ENCODE measurements at places on chromosomes 7 and 10.

GRCh38 chr7:28180031-28180363 lies 598 bp downstream of the JAZF1 start:
- DNase-seq: no peak

DNA sequence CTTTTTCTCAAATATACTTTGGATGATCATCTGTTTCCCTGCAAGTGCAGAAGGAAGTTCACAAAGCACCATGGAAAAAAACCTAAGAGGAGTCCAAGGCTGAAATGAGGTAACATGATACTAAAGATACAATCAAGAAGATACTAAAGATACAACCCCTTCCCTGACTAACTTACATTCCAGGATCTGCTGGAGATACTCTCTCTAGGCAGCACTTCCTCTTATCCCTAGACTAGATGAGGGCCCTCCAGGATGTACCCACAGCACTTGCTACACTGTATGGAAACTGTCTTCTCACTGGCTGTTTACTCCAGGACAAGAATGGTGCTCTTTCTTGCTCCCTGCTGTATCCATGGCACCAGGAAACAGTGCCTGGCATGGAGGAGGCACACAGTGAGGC lies 116.4 kb upstream of the NFE2L3 start:
- DNase-seq: no peak

GRCh38 chr10:109114579-109114978 lies 808.7 kb downstream of the XPNPEP1 start:
- no peak for DNase-seq

DNA sequence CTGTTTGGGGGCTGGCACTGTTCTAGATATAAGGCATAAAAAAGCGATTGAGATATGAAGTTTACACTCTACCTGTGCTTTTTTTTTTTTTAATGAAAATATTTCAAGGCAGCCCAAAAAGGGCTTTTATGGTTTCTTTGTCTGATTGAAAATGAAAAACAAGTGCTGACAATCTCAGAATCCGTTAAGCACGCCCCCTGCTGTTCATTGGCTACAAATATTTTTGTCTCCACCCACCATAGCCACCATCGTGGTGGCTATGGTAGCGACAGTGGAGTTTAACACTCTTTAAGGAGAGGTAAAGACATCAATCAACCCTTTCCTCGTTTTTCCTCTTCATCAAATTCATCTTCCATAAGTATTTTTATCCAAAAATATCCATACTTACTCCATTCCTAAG lies 94.2 kb downstream of the CD36 start:
- no peak for DNase-seq

DNA sequence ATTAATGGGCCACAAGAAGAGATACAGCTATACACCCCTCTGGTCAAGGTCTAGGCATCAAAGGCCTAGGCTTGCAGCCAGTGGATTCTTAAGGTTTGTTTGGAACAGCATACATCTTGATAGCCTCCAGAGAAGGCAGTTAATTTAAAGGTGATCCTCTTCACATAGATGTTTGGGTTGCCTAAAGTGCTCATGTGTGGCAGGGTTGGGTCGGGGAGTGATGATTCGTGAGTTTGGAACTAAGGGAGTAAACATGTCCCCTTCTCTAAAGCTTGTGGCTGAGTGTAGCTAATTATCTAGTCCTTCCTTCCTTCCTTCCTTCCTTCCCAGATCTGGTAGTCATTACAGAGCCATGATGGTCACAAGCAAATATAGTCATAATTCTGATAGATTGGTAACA lies 12.4 kb downstream of the PCLO start:
- DNase-seq: no peak

Data from activated CD4-positive, CD25-positive, alpha-beta regulatory T cell treated with anti-CD3 and anti-CD28 coated beads, Interleukin-2, amount 50 U/mL, for 16 hours (primary cell).